ENCODE measurements at places on chromosomes 1 and 21. TPM values are rescaled to one million over a fixed set of nuclear protein-coding genes. Genes with fewer than 3 reads are reported as not detected.

GRCh38 chr1:103056423-103056822, 51.9 kb downstream of the COL11A1 start:
- H3K36me3 ChIP-seq: no peaks in the 10 kb centered on the region
- no peak overlapping the region for H3K4me3 ChIP-seq
- H3K27me3 ChIP-seq: no peaks in the 10 kb centered on the region

GRCh38 chr1:151995774-151996173, 2.1 kb upstream of the S100A10 start:
- peaks cover 9% of the 10 kb centered on the region for H3K27me3 ChIP-seq
- peaks cover 24% of the 10 kb centered on the region for H3K4me1 ChIP-seq
- H3K36me3 ChIP-seq: peaks cover 1% of the 10 kb centered on the region
- H3K4me3 ChIP-seq: no peak overlapping the region
- no peak for DNase-seq
- no peak overlapping the region for H3K27ac ChIP-seq

- peak overlapping the region; percentile 90 for H3K4me3 ChIP-seq
- H3K4me1 ChIP-seq: peaks cover 52% of the 10 kb centered on the region
- H3K27ac ChIP-seq: peak overlapping the region; percentile 90
- no peaks in the 10 kb centered on the region for H3K27me3 ChIP-seq
- DNase-seq: peak; percentile 81
- H3K36me3 ChIP-seq: peaks cover 3% of the 10 kb centered on the region
These were observed 500 bp downstream of the FAM20B start for GRCh38 chr1:179025975-179026812.

DNA sequence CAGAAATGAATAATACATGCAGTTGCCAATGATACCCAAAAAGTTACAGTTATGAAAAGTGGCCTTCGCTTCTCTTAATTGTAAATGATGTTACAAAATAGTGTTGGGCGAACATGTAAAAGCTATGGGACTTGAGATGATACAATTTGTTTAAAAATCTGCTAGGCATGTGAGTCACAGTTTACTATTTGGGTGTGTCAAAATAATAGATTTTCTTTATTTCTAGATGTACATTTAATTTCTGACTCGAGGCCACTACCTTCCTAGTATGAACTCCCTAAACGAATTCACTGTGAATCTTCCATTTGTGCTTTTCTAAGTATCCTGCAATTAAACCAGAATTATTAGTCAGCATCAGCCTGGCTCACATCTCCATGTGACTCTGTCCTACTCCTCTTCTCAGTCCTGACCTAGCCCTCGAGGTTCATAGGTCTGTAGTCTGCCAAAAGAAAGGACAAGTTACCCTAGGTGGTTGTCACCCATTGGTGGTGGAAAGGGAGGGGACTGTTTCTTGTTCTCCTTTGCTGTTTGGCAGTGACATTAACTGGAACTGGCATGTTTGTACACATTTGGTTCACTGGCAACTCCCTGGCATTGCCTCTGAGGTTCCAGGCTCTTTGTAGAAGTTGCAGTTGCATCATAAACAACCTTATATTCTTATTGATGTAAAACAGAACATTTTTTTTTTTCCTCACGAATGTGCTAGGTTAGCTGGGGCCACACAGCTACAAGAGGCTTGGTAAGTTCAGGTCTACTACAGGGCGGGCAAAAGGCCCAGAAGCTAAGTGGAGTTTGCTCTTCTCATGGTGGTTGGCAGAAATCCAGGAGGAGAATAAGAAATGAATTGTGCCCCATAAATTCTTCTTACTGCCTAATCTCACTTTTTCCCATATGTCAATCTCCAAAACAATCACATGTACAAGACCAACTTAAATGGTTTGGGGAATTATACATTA, 746.5 kb upstream of the ADAMTS5 start:
- H3K4me1 ChIP-seq: no peaks in the 10 kb centered on the region
- no peak overlapping the region for H3K4me3 ChIP-seq
- H3K27me3 ChIP-seq: no peaks in the 10 kb centered on the region
- H3K27ac ChIP-seq: no peak overlapping the region

CLK2 gene
- total RNA-seq: 112 TPM

DNA sequence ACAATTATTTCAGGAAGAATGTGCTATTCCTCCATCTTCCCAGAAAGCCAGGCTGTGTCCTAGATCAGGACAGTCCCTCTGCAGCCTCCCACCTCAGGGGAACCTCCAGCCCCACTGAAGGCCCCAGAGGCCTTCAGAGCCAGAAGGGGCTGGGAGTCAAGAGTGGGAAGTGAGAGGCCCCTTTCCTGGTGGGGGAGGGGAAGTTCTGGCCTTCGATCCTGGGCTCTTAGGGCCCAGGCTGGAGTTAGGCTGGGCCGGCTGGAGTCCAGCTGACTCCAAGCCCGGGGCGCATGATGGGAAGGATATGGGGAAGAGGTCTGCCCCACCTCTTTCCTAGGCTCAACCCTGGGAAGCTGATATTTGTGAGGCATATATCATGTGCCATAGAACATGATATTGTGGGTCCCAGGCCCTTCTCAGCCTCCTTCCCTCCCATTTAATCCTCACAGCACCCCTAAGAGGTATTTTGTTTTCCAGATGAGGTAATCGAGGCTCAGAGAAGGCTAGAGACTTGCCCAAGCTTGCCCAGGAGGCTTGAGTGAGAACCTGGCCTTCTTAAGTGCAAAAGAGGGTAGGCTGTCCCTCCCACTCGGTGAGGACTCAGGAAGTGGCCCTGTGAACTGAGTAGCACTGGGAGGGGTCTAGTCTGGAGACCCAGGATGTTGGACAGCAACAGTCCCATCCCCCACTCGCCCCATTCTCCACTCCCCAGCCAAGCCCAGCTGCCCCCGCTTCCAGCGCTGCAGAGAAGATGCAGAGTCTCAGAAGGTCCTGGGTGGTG, 18.6 kb upstream of the HSPG2 start:
- no peak overlapping the region for H3K4me3 ChIP-seq
- no peaks in the 10 kb centered on the region for H3K36me3 ChIP-seq
- DNase-seq: no peak
- H3K4me1 ChIP-seq: peaks cover 7% of the 10 kb centered on the region

DNA sequence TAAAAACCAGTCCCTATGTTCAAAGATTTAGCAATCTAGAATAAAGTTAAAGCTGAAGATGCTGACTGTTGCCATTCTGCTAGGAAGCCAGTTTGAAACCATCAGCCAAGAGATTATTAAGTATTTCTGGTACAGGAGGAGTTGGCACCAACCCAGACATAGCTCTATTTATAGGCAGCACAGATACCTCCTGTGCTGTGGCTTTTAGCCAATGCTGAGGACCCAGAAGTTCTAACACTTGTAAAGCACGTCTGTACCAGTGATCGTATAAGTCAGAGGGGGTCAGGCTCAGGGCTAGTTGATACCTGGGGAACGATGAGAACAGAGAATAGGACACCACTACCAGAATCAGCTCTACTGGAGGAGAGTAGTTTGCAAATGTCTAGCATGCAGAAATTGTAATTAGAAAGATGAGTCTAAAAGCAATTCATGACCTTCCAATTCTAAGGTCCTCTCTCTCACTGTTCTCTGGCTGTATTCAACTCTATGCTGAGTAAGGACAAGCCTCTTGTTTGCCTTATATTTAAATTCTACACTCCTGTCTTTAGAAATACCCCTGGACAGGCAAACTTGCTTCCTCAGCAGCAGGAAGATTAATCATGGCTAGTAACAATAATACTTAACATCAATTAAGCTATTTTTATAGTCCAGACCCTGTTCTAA, 96.8 kb upstream of the PALMD start:
- no peak for DNase-seq
- peaks cover 5% of the 10 kb centered on the region for H3K27me3 ChIP-seq
- no peak overlapping the region for H3K4me3 ChIP-seq
- no peak overlapping the region for H3K27ac ChIP-seq
- no peaks in the 10 kb centered on the region for H3K4me1 ChIP-seq

CDC7 gene
- 5.8 TPM for total RNA-seq

DNA sequence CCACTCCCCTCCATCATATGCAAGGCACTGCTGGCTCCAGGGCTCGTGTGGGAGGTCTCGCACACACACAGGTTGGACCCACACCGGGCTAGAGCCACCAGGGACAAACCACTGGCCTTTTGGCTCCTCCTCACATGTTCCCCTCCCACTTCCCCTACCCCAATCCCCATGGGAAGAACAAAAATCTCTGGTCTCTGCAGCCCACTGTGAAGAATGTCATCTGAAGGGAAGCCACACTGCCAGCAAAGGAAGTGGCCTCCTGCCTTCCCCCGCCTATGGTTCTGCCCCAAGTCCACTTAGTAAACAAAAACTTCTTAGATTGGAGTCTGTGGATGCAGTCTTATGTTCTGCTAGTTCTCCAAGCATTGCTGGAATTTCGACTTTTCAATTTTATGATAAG, 24.2 kb downstream of the OLFML3 start:
- H3K4me1 ChIP-seq: no peaks in the 10 kb centered on the region
- no peak overlapping the region for H3K4me3 ChIP-seq
- peaks cover 13% of the 10 kb centered on the region for H3K27me3 ChIP-seq
- H3K36me3 ChIP-seq: no peaks in the 10 kb centered on the region
- no peak overlapping the region for H3K27ac ChIP-seq

- H3K4me3 ChIP-seq: no peak overlapping the region
- H3K27ac ChIP-seq: no peak overlapping the region
- H3K27me3 ChIP-seq: peaks cover 28% of the 10 kb centered on the region
- no peaks in the 10 kb centered on the region for H3K4me1 ChIP-seq
- H3K36me3 ChIP-seq: no peaks in the 10 kb centered on the region
These were observed 18.3 kb downstream of the S100A11 start for GRCh38 chr1:152018537-152018936.

VAV3 gene
- 29.1 TPM for total RNA-seq

KRTAP12-2 gene
- not detected for total RNA-seq

NTNG1 gene
- 5.8 TPM for total RNA-seq

- peak within 1 kb of the TSS; percentile 63 for H3K4me3 ChIP-seq
- H3K36me3 ChIP-seq: no peaks in the 10 kb centered on the region
- no peak within 1 kb of the TSS for H3K27ac ChIP-seq
- DNase-seq: peak; percentile 37
These were observed at the start of gene ARHGAP29 for GRCh38 chr1:94237291-94238226. Gene ARHGAP29, minus strand, starts transcription at chr1:94237584. Its CDS starts 5,973 bp downstream, at chr1:94231611.

DNA sequence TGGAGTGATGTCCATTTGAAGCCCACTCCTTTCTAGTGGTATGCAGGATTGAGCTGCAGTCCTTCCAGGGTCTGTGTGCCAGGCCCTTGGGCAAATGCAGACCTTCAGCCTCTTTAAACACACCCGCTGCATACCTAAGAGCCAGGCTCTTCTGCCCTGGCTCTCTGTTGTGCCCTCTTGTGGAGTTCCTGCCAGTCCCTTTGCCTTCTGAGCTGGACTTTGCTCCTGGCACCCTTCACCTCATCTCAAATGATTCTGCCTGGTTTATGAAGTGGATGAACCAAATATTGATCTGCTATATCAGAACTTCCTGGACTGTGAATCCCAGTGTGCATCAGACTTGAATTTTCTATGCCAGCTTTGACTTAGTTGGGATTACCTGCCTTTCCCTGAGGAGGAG, 158.8 kb downstream of the URB2 start:
- no peaks in the 10 kb centered on the region for H3K4me1 ChIP-seq
- H3K27me3 ChIP-seq: peaks cover 5% of the 10 kb centered on the region
- no peak overlapping the region for H3K4me3 ChIP-seq
- DNase-seq: no peak
- H3K27ac ChIP-seq: no peak overlapping the region

- H3K27me3 ChIP-seq: peaks cover 13% of the 10 kb centered on the region
- no peak overlapping the region for H3K27ac ChIP-seq
- H3K36me3 ChIP-seq: no peaks in the 10 kb centered on the region
- H3K4me1 ChIP-seq: no peaks in the 10 kb centered on the region
- H3K4me3 ChIP-seq: no peak overlapping the region
- no peak for DNase-seq
These were observed 67.9 kb downstream of the CACNA1E start for GRCh38 chr1:181551249-181551648.

GRCh38 chr1:156600733-156601121, 552 bp downstream of the GPATCH4 start:
- peaks cover 39% of the 10 kb centered on the region for H3K4me1 ChIP-seq
- H3K36me3 ChIP-seq: peaks cover 44% of the 10 kb centered on the region
- H3K27ac ChIP-seq: peak overlapping the region; percentile 99

DNA sequence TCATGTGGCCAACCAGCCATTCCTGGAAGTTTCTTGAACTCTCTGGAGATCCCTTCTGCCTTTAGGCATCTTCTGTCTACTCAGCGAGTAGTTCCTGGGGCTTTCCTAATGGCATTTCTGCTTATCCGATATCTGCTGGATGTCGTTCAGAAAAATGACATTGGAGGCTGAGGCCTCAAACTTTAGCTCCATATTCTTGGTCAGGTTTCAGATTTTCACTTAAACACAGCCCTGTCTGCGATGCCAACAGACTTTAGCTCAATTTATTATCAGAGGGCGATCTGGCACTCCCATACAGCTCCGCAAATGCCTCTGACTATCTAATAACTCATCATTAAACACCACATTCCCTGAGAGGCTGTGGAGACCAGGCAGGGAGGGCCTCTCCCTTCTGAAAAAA, 46.3 kb upstream of the ETS2 start:
- H3K27ac ChIP-seq: no peak overlapping the region
- no peak overlapping the region for H3K4me3 ChIP-seq
- peaks cover 4% of the 10 kb centered on the region for H3K4me1 ChIP-seq
- peaks cover 8% of the 10 kb centered on the region for H3K27me3 ChIP-seq
- no peaks in the 10 kb centered on the region for H3K36me3 ChIP-seq

DNM3 gene
- 1.9 TPM for total RNA-seq

CLDN17 gene
- total RNA-seq: not detected

GRCh38 chr1:67838180-67838910, 5.1 kb upstream of the GNG12 start:
- peaks cover 32% of the 10 kb centered on the region for H3K27me3 ChIP-seq
- H3K36me3 ChIP-seq: no peaks in the 10 kb centered on the region
- H3K4me1 ChIP-seq: peaks cover 3% of the 10 kb centered on the region
- no peak overlapping the region for H3K4me3 ChIP-seq
- H3K27ac ChIP-seq: no peak overlapping the region

- H3K4me3 ChIP-seq: no peak overlapping the region
- H3K27ac ChIP-seq: no peak overlapping the region
- H3K4me1 ChIP-seq: peaks cover 15% of the 10 kb centered on the region
- DNase-seq: no peak
- H3K36me3 ChIP-seq: peaks cover 18% of the 10 kb centered on the region
- H3K27me3 ChIP-seq: no peaks in the 10 kb centered on the region
These were observed 90.5 kb downstream of the ADARB1 start for GRCh38 chr21:45164838-45165237.

- no peak for DNase-seq
- no peaks in the 10 kb centered on the region for H3K36me3 ChIP-seq
- no peak overlapping the region for H3K27ac ChIP-seq
- no peaks in the 10 kb centered on the region for H3K27me3 ChIP-seq
These were observed 35.5 kb downstream of the ADAMTS1 start for GRCh38 chr21:26809745-26810144.

PTPN22 gene
- 26.1 TPM for total RNA-seq

CELA2B gene
- total RNA-seq: not detected

AMY2B gene
- total RNA-seq: 19.7 TPM

MR1 gene
- total RNA-seq: 24.8 TPM

OXCT2 gene
- total RNA-seq: 1.2 TPM

NR5A2 gene
- total RNA-seq: 0.07 TPM

- no peak for DNase-seq
- no peak overlapping the region for H3K4me3 ChIP-seq
- H3K4me1 ChIP-seq: peaks cover 3% of the 10 kb centered on the region
- no peaks in the 10 kb centered on the region for H3K36me3 ChIP-seq
These were observed 2.0 kb downstream of the SLC6A17 start for GRCh38 chr1:110152133-110152785.
